Activated CD8-positive, alpha-beta memory T cell treated with anti-CD3 and anti-CD28 coated beads, Interleukin-2, amount 50 U/mL, for 4 hours (primary cell): ENCODE measurements at places on chromosomes 6 and 20.

DNA sequence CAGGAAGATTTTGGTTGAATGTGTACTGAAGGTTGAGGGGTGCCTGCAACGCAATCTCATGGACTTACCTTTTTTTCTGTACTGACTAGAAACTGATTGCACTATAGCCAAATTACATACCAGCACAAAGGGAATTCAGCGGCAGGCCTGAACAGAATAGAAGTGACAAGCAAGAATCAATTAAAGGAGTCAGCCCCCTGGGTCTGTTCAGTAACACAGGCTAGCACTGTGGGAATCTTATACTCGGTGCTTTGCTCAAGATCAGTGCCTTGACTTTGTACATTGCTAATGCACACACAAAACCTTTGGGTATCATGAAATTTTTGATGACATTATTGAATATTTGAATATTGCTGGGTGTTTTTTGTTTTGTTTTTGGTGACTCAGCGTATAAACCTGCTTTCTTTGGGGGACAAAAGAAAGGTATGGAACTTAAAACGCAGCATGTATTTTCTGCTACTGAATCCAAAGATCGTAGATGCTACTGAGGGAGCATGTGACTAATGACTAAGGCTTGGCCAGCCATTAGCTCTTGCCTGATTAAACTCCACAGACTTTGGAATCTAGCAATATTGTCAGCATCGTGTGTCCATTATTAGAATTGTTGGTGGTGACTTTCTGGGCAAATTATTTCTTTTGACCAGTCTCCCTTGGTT, 236.6 kb downstream of the ARID1B start:
- DNase-seq: no peak

- DNase-seq: no peak
Observed at GRCh38 chr6:43883847-43884651, 114.0 kb downstream of the VEGFA start.

- no peak for DNase-seq
Observed at GRCh38 chr6:119116712-119117281, 38.3 kb upstream of the FAM184A start.

- DNase-seq: no peak
Observed at GRCh38 chr6:125962900-125963497, 6.4 kb downstream of the HINT3 start.

GRCh38 chr6:126873351-126873750, 245.1 kb upstream of the RSPO3 start:
- no peak for DNase-seq

GRCh38 chr6:17714879-17715851, 8.4 kb upstream of the NUP153 start:
- no peak for DNase-seq

- DNase-seq: no peak
Observed at GRCh38 chr6:115634887-115635286, 425.8 kb downstream of the FRK start.

GRCh38 chr6:38100380-38100779, 280.9 kb downstream of the ZFAND3 start:
- no peak for DNase-seq

DNA sequence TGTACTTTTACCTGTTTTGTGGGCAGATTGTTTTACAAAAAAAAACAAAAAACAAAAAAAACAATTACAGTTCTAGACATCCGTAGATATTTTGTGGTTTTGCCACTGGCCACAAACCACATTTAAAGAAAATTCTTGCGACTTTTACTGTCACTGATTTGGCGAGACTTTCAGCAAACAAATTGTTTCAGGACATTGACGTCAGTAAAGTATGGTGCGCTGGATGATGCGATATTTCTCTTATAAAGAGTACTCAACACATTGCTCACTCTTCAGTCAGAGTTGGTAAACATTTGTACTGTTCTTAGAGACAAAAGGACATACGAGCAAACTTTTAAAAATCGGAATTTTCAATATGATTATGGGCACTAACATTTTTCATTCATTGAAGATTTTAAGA, 229.8 kb downstream of the HAO1 start:
- DNase-seq: no peak

DNA sequence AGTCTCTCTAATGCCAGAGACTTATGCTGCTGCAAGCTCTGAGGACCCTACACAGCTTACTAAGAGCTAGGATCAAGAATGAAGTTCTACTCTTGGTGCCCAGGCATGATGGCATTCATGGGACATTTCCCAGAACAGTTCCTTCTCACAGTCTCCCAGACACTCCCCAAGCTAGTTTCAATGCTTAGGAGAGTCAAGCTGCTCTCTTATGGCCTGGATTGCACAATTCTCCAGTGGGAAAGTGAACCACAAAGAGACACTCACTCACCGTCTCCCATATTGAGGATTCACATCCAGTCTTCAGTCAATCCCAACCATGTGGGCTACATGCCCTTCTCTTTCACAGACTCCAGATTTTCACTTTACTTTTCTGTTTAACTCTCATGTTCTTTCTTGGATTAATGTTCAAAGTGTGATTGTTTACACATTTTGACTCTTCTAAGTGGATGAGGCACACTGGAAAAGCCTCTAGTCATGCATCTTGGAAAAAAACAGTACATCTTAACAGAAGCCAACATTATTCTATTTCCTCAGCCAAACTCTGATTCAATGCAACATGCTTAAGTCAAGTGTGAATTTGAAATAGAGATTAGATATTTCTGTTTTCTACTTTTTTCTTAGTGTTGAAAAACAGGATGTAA, 447.8 kb upstream of the BTBD3 start:
- no peak for DNase-seq

DNA sequence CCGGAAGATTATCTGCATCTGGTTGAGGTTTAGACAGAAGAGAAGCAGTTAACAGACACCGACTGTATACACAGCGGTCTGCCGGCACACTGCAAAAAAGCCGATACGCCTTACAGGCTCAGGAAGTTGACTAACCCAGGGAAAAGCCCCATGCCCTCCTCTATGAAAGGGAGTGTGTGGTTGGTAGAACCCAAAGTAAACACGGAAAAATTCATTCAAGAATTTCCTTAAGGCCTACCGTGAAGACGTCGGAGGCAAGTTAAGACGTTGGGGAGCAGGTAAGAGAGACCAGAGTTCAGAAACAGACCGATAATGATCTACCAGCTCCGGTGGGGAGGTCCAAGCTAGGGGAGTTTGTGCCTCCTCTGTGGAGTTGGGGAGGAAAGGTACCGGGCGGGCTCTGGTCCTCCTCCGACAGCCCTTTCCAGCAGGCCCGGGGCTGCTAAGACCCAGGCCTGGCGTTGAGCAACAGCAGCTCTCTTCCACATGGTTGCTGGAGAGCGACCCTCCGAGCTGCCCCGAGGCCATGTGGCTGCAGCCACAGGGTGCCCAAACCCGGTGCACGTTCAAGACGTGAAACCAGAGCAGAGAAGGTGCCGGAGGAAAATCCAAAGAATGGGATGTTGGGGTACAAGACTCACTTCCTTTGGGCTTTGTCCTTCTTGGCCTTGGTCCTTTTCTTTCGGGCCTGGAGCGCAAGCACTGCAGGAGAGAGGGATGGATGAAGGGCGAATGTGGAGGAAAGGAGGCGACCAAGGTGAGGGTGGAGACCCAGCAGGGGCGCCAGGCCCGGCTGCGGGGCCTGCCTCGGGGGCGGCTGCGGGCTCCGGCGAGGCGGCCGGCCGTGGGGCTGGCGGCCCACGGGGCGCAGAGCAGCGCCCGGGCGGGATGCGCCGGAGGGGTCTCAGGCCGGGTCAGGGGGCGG, 809 bp downstream of the SRPK1 start:
- DNase-seq: peak; percentile 54

DNA sequence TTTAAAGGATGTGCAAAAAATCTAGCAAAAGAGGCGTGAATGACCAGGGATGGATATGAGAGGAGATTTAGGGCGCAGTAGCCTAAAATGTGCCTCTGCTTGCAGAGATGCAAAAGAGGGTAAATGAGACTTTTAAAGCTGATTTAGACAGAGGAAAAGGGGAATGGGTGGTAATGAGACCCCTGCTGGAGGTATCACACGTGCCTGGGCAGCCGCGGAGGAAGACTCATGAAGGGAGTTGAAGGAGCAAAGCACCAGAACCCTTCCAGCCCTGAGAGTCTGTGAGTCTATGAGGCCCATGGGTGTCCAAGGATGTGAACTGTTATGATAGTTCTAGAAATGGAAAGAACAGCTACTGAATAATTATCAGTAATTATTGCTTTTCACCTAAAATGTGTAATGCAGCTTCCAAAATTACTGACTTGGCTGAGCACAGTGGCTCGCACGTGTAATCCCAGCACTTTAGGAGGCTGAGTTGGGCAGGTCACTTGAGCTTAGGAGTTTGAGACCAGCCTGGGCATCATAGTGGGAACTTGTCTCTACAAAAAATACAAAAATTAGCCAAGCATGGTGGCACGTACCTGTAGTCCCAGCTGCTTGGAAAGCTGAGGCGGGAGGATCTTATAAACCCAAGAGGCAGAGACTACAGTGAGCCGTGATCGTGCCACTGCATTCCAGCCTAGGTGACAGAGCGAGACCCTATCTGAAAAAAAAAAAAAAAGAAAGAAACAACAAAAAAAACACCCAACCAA, 38.2 kb upstream of the TIAM2 start:
- no peak for DNase-seq

GRCh38 chr6:75503291-75503690, 9.7 kb upstream of the FILIP1 start:
- no peak for DNase-seq

- no peak for DNase-seq
Observed at GRCh38 chr20:19056909-19057308, 155.5 kb upstream of the SLC24A3 start.

- no peak for DNase-seq
Observed at GRCh38 chr6:15274692-15275387, 29.0 kb downstream of the JARID2 start.

DNA sequence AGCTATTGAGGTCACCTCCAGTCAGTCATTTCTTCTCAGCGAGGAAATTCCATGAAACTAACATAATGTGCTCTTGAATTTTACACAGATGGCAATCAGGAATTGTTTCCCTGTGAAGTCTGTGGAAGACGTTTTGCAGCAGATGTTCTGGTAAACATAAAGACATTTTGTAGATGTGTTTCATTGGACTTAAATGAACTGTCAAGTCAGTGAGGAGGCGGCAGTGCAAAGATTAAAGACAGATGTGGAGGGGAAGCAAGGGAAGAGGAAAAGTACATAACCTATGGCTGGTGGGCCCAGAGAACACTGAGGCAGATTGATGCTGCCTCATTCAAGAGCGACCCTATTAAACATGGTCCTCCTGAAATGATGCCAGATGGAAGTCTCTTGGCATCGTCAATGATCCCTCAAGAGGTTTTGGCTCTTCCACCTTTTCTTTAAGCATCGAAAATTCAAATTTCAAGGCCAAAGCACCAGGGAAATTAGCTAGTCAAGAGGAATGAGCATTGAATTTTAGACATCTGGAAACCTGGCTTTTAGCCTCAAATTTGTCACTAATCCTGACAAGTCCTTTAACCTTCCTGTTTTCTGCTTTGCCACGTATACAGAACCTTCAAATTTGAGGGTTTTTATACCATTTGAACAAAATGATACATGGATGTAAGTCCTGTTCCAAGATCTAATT, 20.1 kb downstream of the ZC2HC1B start:
- no peak for DNase-seq

DNA sequence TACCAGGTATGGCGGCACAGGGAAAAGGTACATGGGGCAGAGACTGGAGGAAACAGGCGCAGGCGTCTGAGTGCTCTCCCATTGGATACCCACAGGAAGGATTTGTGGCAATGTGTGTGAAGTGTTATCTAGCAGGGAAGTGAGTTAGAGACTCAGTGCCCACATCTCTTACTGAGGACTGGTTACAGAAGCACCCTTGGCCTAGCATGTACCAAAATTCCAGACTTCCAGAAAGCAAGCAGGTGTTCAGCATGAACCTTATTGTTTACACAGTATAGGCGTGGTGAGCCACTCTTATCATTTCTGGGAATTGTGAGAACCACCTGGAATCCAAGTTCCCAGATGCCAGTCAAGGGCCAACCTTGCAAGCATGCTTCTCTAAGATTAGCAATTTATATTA, 14.2 kb downstream of the MANBAL start:
- no peak for DNase-seq

GRCh38 chr6:168908887-168909286, 344.8 kb downstream of the THBS2 start:
- no peak for DNase-seq

GRCh38 chr6:5172897-5173474, 87.8 kb downstream of the LYRM4 start:
- DNase-seq: no peak

GRCh38 chr20:59749301-59749700, 145.0 kb downstream of the PHACTR3 start:
- no peak for DNase-seq

- no peak for DNase-seq
Observed at GRCh38 chr6:28090917-28091586, 10.7 kb downstream of the ZNF165 start.

GRCh38 chr20:47991875-47992488, 206.7 kb upstream of the SULF2 start:
- no peak for DNase-seq

GRCh38 chr6:131356161-131356560, 216.9 kb upstream of the ARG1 start:
- no peak for DNase-seq

GRCh38 chr6:44028789-44029310, 98.4 kb downstream of the MRPL14 start:
- no peak for DNase-seq

GRCh38 chr6:104686550-104687175, 173.1 kb downstream of the HACE1 start:
- DNase-seq: no peak

- no peak for DNase-seq
Observed at GRCh38 chr6:108531332-108531731, 29.4 kb upstream of the FOXO3 start.

DNA sequence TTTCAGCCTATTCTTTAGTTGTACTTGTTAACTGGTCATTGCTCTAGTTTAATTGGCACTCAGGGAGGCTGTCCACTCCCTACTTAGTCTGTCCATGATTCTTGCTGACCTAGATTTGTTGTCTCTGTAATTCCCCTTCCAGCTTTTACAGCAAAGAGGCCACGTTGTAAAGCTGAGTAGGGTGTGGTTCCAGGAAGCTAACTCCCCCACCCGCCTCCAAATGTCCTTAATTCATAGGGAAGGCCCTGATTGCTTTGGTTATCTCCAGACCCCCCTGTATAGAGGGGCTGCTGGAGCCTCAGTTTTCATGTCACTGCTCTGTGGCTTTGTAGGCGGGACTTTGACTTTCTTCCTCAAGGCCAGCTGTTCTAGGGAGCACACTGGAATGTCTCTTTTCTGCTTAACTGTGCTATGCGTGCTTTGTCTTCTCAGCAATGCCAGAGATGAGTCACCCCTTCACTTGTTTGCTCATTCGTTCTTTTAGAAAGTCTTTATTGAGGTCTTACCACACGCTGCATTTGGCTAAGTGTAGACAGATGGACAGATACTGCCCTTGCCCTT, 175.1 kb upstream of the JAG1 start:
- DNase-seq: no peak

- no peak for DNase-seq
Observed at GRCh38 chr20:3383878-3384495, 23.5 kb downstream of the DNAAF9 start.

GRCh38 chr6:150710236-150710635, 110.6 kb downstream of the PLEKHG1 start:
- DNase-seq: no peak

- DNase-seq: no peak
Observed at GRCh38 chr20:50540620-50541605, 30.7 kb downstream of the PTPN1 start.
